ENCODE measurements at places on chromosomes 3 and 15. TPM values are rescaled to one million over a fixed set of nuclear protein-coding genes. Genes with fewer than 3 reads are reported as not detected.
A peak's percentile ranks its signal among the peaks of the same experiment; 100 is the strongest.

Gene STRA6
- 2.1 TPM for total RNA-seq

Gene TJP1
- total RNA-seq: 181 TPM

- peak; percentile 43 for DNase-seq
Measured at GRCh38 chr3:183895296-183895695, 10.6 kb upstream of the PARL start.

DNA sequence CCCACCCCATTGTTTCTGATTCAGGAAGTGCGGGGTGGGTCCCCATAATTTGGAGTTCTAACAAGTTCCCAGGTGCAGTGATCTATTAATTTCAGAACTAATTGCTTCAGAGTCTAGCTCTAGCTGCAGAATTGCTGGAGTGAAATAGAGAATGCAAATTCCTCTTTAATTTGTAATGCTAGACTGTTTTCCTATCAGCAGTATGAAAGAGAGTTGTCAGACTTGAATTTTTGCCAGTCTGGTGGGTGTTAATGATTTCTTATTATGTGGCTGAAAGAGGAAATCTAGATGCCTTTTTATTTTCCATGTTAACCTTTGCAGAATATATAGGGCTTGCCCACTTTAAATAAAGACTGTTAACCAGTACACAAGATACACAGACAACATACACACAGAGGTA, 23.7 kb downstream of the APH1B start:
- DNase-seq: no peak

GRCh38 chr15:90101969-90102890, at the start of gene IDH2:
Gene IDH2, minus strand, starts transcription at chr15:90102468. Its CDS starts 78 bp downstream, at chr15:90102390.
- DNase-seq: peak; percentile 89

DNA sequence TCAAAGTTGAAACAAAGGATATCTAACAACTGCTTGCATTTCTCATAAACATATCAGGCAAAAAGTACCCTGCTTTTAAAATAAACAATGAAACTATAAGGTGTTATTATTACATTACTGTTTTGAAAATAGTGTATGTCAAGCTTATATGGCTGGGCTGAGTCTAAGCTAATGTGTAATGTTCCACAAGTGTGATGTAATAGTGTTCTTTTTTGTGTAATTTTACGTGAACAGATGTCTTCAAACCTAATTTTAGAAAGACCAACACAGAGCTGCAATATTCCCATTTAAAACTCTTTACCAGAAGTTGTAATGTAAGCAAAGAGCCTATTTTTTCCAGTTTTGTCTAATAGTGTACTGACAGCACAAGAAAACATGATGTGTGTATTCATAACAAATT, 34.0 kb downstream of the MINDY2 start:
- DNase-seq: no peak

DNA sequence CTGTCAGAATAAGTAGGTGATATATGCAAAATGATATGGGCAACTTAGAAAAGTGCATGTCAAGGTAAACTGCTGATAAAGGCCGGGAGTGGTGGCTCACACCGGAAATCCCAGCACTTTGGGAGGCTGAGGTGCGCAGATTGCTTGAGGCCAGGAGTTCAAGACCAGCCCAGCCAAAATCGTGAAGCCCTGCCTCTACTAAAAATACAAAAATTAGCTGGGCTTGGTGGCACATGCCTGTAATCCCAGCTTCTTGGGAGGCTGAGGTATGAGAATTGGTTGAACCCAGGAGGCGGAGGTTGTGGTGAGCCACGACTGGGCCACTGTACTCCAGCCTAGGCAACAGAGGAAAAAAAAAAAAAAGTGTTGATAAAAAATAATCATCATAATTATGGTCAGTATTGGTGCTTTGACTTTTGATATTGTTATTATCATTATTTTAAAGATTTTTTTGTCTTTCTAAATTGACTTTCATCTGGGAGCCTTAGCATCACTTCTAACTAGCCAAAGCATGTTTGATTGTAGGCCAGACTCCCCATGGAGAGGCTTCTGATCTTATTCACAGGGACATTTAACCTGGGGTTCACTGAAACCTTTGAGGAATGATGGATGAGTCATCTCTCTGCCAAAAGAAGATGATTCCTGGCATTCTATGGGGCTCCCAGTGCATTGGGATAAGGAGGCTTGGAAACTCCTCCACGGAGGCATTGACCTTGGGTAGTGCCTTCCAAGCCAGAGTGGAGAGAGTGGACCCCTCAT, 5.6 kb downstream of the ZBTB38 start:
- no peak for DNase-seq

Data from Caco-2 (cell line).